NAMALWA (cell line): ENCODE measurements at places on chromosomes 16 and 17.

- DNase-seq = peak; percentile 80
Observed at GRCh38 chr16:23060458-23061320, 88.6 kb downstream of the USP31 start.

- no peak for DNase-seq
Observed at GRCh38 chr16:49854796-49855203, 1.1 kb downstream of the ZNF423 start.

- no peak for DNase-seq
Observed at GRCh38 chr16:89078172-89078571, 15.5 kb upstream of the ACSF3 start.

DNA sequence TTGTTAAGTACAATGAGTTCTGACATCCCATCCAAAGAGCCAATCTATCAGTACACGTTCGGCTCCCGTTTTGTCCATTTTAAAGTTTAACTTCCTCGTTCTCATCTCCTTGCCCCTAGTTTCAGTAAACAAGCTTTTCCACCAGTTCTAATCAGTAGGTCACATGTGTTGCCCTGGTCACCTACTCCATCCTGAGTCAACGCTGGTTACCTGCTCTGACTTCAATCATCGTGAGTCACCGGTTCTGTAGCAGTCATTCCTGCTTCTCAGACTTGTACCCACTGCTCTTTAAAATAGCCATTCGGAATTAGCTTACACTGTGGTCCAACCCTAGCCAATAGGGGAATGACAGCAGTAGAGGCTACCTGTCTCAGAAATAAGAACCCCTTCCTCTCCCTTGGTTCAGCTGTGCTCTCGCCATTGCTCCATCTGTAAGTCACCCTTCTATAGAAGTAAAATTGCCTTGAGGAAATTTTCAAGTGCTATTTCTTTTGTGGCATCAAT, 191.0 kb downstream of the CPPED1 start:
- DNase-seq = no peak

GRCh38 chr17:40915721-40916256, 21.7 kb downstream of the KRT23 start:
- no peak for DNase-seq

GRCh38 chr16:19245326-19245925, 40.1 kb upstream of the CLEC19A start:
- no peak for DNase-seq

DNA sequence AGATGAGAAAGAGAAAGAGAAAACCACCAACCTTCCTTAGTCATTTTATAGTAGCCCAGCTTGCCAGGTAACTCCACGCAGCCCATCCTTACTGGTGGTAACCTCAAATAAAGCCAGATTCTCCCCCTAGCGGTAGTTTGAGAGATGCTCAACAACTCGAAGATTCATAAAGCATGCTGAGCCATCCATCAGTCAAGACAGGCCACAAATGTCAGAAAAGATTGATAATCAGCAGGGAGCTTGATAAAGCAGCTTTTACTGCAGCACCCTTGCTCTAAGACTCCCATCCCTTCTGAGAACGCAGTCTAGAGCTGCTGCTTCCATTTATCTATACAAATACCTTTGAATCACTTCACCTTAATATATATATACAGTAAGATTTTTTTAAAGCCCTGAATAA, 451.5 kb upstream of the HSBP1 start:
- DNase-seq = peak; percentile 61

DNA sequence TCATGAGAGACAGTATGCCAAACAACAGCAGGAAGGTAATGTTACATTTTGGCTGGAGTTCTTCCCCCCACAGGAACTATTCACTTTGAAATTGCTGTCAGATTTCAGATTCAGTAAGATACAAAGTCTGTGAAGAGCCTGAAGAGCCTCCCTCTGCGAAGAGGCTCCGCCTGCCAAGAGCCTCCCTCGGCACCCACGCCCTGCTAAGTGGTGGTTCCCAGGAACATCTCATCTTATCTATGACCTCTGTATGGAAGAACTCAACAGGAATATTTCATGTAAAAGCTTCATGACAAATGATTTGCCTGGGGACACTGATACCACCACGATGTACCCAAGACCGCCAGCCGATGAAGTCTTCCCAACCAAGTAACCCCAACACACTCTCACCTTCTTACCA, 3.2 kb downstream of the ZC3H7A start:
- no peak for DNase-seq

GRCh38 chr16:871562-872345, 71.2 kb upstream of the GNG13 start:
- DNase-seq = no peak

DNA sequence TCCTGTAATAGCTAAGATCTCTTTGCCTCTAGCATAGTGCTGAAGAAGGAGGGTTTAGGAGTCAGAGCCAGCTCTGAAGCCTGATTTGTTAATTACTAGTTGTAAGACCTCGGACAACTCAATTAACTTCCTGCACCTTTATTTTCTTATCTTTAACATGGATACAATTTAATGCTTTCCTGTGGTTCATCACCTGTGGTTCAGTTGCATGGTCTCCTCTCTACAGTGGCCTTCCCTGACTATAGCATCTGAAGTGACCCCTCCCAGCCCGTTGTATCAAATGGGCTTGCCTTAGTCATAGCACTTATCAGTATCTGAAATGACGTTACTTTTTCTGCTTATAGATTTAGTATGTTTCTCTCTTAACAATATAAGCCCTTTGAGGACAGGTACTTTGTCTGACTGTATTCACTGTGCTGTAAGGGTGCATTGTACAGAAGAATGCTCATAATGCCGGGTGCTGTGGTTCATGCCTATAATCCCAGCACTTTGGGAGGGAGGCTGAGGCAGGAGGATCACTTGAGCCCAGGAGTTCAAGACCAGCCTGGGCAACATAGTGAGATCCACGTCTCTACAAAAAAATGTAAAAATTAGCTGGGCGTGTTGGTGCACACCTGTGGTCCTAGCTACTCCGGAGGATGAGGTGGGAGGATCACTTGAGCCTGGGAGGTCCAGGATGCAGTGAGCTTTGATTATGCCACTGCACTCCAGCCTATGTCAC, 2.6 kb upstream of the NDE1 start:
- DNase-seq = no peak

DNA sequence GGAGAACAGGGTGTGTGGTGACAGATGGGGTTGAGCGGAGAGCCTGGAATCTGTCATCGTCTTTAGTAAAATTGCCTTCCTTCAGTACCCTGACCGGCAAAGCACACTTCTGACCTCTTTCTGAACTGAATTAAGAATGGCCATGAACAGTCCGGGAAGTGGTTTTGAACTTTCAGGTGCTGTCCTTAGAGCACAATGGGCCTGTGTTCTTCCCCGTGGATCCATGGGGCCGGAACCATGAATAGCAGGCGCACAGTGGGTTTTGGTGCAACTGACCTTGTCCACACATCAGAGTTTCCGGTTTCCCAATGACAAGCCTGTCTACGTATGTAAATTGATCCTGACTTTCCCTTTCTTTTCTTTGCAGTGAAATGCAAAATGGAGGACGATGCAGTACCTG, 28.5 kb downstream of the GPRC5B start:
- no peak for DNase-seq

- peak; percentile 85 for DNase-seq
Observed at GRCh38 chr16:25018972-25019617, 3.9 kb upstream of the ARHGAP17 start.

- DNase-seq = no peak
Observed at GRCh38 chr16:77744141-77744540, 21.8 kb downstream of the NUDT7 start.

GRCh38 chr16:51290442-51291285, 139.6 kb upstream of the SALL1 start:
- no peak for DNase-seq

- DNase-seq = no peak
Observed at GRCh38 chr17:56785405-56785804, 48.3 kb downstream of the C17orf67 start.

DNA sequence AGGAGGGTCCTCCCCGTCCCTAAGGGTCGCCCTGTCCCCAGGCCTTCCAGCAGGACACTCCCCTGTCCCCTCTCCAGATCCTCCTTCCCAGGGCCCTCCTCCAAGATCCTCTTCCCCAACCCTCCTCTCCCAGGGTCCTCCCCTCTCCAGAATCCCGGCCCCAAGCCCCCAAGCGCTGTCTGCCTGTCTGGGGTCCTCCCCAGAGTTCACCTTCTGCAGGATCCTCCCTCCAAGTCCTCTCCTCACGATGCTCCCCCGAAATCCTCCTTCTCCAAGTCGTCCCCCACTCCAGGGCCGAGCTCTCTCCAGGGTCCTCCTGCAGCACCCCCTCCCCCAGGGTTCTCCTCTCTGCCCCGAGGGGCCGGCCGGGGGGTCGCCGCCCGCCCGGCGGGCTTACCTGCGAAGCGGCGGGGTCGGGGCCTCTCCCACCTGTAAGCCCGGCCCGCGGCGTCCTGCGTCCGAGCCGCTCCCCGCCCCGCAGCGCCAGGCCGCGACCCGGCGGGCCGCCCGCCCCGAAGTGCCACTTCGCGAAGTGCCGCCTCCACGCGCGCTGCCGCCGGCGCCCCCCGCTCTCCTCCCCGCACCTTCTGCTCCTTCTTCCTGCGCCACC, 678 bp upstream of the BAIAP2 start:
- DNase-seq = no peak

- no peak for DNase-seq
Observed at GRCh38 chr17:67198131-67198530, 46.9 kb downstream of the HELZ start.

DNA sequence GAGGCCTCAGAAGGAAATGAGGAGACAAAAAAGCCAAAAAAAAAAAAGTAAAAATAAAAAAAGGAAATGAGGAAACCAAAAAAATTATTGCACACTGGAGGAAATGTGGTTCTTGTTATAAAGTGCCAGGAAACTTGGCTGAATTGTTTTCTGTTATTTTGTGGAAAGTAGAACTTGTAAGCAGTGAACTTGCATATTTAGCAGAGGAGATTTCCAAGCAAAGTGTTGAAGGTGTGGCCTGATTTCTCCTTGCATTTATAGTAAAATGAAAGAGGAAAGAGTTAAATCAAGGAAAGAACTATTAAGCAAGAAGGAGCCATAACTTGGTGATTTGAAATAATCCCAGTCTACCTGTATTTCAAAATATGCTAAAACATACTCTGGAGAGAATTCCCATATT, 34.1 kb upstream of the CPPED1 start:
- DNase-seq = no peak

- DNase-seq = no peak
Observed at GRCh38 chr16:31439519-31439918, 3.1 kb downstream of the ZNF843 start.

GRCh38 chr17:74746376-74746775, 2.1 kb upstream of the NHERF1 start:
- DNase-seq = no peak

DNA sequence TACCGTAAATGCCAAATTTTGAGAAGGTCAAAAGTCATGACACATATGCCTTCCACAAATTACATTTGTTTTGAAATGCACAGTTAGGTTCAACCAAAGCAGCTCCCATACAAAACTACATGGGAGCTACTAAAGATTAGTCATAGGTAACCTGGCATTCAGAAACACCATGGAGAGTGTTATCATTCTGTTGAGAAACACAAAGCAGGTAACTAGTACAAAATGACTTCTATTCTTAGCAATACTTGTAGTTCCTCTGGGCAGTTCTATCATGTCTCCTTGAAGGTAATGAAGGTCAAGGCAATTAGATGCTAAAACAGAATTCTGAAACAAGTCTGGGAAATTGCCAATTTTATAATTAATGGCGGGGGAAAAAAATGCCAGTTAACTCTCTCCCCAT, 39.4 kb downstream of the KCNJ16 start:
- DNase-seq = no peak

GRCh38 chr17:8326511-8327302, 12.9 kb upstream of the ODF4 start:
- no peak for DNase-seq

GRCh38 chr16:86899151-86899550, 320.8 kb downstream of the FOXL1 start:
- DNase-seq = no peak

DNA sequence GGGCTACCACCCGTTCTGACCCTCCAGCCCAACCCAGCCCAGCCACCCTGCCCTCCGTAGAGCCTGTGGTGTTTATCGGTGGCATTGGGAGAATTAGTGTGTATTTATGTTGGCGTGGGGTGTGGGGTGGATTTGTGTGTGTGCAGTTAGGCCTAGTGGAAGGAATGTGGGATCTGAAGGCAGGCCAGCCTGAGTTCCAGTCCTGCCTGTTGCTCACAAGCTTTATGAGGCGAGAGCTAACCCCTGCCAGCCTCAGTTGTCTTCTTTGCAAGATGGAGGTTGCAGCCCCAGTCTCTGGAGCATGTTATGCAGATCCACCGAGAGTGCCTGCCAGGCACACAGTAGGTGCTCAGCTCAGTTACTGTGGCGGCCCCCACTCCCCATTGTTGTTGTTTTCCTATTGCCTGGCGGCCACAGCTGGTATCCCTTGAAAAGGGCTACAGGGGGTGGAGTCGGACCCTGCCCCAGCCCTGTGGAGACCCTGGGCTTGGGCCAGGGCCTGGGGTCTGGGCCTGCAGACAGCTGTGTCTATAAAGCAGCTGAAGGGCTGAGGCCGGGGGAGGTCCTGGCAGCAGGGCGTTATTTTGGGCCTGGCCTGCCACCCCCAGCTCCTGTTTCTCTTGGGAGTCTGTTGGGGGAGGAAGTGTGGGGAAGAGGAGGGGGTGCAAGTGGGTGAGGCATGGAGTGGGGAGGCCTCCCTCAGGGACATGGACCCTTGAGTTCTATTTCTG, 5.1 kb downstream of the ERBB2 start:
- no peak for DNase-seq

DNA sequence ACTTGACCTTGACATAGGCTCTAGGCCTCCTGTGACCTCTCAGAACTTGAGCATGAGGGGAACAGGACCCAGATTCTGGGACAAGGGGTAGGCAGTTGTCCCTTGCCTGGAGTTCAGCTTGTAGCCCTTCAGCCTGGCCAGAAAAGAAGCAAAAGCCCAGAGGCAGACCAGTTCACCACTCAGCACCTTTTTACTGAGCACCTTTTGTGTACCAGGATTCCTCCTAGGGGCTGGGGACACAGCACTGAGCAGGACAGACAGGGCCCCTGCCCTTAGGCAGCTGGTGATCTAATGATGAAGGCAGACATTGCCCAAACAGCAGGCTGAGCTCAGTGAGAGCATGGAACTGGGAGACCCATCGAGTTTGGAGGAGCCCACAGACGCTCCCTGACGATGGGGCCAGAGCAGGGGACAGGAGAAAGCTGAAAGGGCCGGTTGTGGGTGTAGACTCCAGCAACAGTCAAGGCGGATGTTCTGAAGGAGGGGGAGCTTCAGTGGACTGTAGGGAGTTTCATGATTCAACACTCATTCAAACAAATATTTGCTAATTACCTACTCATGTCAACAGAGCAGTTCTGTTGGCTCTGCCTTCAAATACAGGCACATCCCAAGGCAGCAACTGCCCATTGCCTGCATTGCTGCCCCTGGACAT, 32.0 kb downstream of the SBK1 start:
- DNase-seq = no peak

- peak; percentile 89 for DNase-seq
Observed at GRCh38 chr16:57535680-57536305, 578 bp downstream of the CCDC102A start.

DNA sequence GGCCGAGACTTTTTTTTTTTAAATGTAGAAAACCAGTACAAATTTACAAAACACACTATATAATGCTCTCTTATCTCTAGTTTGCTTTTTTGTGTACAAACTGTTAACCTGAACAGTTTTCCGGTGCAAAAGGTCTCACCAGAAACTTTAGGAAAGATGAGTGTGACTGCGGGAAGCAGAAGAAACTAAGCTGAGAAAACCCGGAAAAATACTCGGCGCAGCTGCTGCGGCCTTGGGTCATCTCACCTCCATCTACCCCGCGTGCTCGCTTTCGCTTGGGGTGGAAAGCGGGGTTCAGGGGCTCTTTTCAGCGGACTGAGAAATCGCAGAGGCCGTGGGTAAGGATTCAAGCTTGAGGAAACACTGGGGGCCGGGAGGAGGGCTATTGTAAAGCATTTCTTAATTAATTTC, 1.8 kb downstream of the SALL1 start:
- no peak for DNase-seq
